ENCODE measurements at places on chromosomes 1 and 21.

- no peak for DNase-seq
Measured at GRCh38 chr1:166849135-166849534, 9.9 kb downstream of the POGK start.

DNA sequence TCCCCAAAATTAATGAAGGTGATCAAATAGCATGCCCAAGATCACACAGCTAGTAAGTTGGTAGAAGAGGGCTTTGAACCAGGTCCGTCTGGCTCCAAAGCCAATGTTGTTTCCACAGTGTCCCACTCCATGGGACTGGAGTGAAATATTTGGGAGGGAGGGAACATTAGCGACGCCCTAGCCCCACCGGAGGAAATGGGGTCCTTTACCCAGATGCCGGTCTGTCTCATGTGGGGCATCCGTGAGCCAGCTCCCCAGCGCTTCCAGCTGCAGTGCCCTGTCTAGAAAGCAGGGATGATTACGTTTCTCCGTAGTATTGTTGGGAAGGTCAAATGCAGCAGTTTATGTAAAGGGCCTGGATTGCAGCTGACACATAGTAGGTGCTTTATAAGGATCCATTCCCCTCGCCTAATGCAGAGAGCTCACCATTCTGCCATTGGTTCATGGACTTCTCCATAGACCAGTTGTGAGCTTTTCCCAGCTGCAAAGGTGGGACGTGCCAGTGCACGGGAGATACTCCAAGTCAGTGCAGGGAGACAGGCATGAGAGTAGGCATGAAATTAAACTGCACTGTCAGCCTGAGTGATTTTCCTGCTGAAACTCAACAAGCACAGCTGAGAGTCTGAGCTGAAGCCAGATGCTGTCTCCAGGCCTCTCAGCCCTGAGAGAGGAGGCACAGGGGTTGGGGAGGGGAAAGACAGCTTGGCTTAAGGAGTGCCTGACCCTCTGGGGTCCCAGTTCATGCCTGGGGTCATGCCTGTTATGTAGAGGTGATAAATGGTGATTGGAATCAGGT lies 24.7 kb downstream of the QSOX1 start:
- no peak for DNase-seq

DNA sequence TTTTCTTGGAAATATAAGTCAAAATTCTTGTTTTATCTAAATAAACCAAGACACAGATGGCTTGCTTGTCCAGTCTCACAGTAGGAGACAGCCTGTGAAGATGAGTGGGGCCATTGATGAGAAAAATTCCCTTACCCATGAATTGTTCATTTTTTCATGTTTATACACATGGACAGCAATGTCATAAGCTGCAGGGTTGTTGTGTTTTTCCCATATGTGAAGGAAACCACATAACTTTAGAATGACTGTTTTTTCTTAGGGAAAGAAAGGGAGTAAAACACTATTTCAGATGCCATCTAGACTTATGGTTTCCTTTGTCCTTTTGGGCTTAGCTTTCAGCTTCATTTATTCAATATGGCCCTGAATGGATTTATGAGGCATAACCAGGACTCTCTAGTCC lies 622.5 kb upstream of the NR5A2 start:
- DNase-seq: no peak

- DNase-seq: no peak
Measured at GRCh38 chr1:24329331-24329730, 10.2 kb downstream of the GRHL3 start.

DNA sequence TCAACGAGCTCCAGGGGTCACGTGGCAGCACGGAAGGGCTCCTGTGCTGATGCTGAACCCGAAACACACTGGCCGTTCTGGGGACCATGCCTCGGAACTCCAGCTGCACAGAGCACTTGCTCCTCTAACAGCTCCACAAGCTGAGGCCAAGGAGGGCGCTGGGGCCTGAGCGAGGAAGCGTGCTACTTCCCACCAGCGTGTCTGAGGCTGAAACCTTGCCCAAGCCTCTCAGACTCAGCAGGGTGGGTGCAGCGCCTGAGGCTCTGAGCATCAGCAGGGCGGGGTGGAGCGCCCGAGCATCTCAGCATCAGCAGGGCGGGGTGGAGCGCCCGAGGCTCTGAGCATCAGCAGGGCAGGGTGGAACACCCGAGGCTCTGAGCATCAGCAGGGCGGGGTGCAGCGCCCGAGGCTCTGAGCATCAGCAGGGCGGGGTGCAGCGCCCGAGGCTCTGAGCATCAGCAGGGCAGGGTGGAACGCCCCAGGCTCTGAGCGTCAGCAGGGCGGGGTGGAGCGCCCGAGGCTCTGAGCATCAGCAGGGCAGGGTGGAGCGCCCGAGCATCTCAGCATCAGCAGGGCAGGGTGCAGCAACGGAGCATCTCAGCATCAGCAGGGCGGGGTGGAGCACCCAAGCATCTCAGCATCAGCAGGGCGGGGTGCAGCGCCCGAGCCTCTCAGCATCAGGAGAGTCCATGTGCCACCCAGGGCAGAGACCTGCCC lies 9.6 kb downstream of the WRAP73 start:
- DNase-seq: no peak

- DNase-seq: no peak
Measured at GRCh38 chr1:203184467-203184866, 2.0 kb downstream of the CHI3L1 start.

DNA sequence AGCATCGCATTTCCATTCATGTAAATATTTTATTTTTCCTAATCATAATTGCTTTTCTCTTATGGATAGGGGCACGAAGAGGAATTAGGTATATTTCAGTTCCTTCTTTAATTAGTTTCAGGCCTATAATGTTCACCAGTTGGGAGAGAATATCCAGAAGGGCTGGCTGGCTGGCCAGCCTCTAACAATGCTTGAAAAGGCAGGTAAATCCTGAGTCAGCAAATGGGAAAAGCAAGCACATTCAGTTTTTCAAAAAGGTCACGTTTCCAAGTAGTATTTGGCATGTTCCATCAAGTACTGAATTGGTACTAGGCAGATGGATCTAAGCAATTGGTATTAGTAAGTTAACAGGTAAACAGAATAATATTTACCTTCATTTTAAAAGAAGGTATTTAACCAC lies 8.0 kb downstream of the RAB29 start:
- DNase-seq: peak; percentile 59

- DNase-seq: no peak
Measured at GRCh38 chr1:27626031-27626935, 8.7 kb downstream of the FGR start.

DNA sequence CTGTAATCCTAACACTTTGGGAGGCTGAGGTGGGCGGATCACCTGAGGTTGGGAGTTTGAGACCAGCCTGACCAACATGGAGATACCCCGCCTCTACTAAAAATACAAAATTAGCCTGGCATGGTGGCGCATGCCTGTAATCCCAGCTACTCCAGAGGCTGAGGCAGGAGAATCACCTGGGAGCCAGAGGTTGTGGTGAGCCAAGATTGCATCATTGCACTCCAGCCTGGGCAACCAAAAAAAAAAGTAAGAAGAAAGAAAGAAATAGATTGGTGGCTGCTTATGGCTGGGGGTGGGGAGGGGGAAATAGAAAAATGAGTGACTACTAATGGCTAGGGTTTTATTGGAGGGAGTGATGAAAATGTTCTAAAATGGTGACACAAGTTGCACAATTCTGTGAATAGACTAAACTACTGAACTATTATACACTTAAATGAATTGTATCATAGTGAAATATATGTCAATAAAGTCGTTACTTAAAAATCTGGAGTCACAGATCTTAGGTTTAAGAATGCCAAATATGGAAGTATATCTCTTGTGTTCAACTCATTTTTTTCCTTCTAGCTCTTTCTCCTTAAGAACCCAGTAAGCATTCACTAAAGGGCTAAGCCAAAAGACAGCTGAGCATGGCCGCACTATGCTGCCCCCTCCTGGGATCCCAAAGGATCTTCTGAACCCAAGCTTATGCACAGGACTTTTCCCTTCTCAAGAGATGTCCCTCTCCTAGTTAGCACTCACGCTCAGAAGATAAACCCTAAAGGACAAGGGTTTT lies 3.2 kb upstream of the NPL start:
- peak; percentile 66 for DNase-seq

DNA sequence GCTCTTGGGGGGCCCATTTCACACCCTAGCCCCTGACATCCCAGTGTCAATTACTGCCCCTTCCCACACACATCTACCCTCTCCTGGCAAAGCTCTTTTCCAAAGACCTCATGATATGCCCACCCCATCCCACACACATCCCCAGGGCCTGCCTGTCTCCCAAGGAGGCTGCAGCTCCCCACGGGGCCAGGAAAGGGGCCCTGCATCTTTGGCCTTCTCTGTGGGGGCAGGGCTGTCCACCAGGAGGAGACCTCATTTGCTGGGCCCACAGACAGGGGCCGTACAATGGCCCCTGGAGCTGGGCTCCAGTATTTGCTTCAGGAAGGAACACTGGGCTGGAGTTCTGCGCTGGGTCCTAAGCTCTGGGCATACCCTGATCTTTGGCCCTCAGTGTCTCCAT lies 65.6 kb upstream of the RUNX3 start:
- no peak for DNase-seq

GRCh38 chr1:230861489-230861888 lies 6.8 kb downstream of the C1orf198 start:
- DNase-seq: no peak

- DNase-seq: peak; percentile 47
Measured at GRCh38 chr1:1206966-1207531, 657 bp upstream of the TNFRSF18 start.

DNA sequence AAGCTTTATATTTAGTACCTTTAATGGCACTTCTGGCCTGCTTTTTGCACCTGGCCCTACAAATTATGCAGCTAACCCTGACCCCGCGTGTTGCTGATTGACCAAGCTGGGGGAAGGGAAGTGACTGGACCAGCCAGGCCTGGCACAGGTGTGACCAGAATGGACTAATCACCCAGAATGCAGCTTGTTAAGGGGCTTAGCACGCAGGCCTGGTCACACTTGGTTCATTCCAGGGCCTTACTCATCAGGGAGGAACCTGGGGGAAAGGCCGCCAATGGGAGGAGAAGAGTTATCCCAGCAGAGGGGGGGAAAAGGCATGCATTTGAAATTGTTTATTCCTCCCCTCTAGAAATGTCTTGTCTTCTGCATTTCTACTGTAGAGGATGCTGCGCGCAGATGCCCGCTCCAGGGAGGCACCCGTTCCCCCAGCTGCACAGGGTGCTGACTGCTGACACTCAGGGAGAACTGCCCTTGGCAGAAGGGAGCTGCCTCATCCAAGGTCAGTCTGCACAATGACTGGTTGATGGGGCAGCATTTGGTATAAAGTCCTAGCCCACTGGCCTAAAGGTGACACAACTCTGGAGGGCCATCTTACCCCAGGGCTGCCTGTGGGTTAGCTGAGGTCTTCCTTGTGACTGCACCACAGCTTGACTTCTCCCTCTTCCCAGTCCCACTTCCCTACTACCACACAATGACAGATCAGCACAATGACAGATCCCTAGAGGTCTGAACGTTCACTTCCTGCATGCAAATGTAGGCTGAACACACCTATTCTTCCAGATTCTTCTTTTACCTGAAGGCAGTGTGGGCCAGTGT lies 29.0 kb downstream of the DHCR24 start:
- no peak for DNase-seq

- peak; percentile 5 for DNase-seq
Measured at GRCh38 chr1:107776900-107777663, 187.9 kb downstream of the VAV3 start.

Data from RPMI8226 (cell line).